ENCODE measurements at places on chromosomes 5 and 9. TPM values are rescaled to one million over a fixed set of nuclear protein-coding genes. Genes with fewer than 3 reads are reported as not detected.

- no peak for DNase-seq
These were observed 138.5 kb upstream of the ERCC6L2 start for GRCh38 chr9:95736891-95737522.

DNA sequence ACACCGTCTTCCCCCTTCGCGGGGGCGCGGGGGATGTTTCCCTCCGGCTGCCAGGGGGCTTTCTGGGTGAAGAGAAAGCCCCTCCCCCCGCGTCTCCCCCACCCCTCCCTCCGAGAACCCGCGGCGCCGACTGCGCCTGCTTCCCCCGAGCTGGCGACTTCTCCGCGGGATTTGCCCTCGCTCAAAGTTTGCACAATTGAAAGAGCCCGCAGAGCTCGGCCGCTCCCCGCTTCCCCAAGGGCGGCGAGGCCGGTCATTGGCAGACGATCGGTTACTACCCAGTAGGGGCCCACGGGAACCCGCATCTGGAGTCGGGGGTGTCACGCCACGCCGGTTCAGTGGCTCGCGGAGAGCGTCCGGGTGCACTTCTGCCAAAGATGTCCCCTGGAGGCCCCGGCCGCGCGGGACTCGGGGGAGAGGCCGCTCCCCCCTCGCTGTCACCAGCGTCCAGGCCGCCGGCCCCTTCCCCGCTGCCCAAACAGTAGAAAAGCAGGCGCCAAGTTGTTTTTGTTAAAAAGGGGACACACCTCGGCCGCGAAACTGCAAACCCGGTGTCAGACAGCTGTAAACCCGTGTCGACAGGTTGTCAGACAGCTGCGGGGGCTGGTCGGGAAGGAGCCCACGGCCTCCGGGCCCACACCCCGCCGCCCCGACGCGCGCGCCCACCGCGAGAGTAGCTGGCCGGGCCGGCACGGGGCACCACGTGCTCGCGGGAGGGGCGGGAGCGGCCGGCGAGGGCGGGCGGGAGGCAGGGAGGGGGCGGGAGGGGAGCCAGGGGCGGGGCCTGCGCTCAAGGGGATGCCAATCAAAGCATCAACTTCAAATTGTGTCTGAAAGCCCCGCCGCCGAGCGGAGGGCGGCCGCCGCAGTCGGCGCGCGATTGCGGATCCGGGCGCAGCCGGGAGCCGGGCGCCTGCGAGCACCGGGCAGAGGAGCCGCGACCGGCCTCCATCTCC lies at the start of gene IRX1:
IRX1 (plus strand) TSS at position 827 of the 956 bp plus-strand sequence. CDS start 274 bp downstream, outside the sequence.
- peak; percentile 47 for DNase-seq

Gene BHMT2
- not detected for total RNA-seq

Gene ZSWIM6
- 33.8 TPM for total RNA-seq

Gene SMU1
- total RNA-seq, result 21.5 TPM

All from astrocyte (in vitro differentiated cells and primary cell).